Activated CD8-positive, alpha-beta memory T cell treated with anti-CD3 and anti-CD28 coated beads, Interleukin-2, amount 50 U/mL, for 4 hours (primary cell): ENCODE measurements at places on chromosomes 7 and 10.

DNA sequence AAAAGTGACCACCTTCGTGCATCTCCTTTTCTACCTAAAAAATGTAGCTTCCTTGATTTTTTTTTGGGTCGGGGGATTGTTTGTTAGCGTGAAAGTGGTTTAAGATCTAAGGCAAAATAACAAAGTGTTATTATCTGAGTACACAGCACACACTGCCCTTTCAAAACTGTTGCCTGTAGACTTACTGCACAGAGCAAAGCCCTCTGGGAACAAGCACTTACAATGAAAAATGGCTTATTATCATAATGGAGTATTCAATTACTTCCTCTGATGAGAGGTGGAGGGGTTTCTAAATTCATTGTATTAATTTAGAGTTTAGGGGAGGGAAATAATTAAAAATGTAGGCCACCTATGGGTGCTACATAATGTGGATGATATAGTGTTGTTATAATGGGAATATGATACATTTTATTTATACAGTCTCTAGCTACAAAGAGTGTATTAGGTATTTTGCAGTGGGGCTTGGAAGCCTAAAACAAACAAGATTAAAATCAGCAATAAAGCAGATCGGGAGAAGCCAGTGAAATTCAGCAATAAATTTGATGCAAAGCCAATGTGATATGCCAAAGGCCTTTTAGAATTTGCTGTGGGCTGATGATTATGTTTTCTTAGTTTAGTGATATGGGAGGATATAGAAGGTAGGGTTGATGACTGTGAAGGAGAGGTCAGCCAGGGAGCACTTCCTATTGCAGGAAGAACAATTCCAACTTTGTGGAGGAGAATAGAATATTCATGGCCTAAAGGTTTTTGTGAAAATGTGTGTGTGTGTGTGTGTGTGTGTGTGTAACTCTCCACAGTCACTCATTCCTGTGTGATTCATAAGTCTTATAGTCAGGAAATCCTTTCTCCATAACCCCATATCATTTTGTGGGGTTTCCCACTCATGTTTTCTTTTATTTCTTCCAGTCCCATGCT lies 17.7 kb upstream of the EXOC4 start:
- no peak for DNase-seq

- DNase-seq = no peak
Measured at GRCh38 chr7:112167147-112167546, 39.1 kb downstream of the DOCK4 start.

GRCh38 chr7:129689995-129690581 lies 78.6 kb downstream of the NRF1 start:
- DNase-seq = no peak

DNA sequence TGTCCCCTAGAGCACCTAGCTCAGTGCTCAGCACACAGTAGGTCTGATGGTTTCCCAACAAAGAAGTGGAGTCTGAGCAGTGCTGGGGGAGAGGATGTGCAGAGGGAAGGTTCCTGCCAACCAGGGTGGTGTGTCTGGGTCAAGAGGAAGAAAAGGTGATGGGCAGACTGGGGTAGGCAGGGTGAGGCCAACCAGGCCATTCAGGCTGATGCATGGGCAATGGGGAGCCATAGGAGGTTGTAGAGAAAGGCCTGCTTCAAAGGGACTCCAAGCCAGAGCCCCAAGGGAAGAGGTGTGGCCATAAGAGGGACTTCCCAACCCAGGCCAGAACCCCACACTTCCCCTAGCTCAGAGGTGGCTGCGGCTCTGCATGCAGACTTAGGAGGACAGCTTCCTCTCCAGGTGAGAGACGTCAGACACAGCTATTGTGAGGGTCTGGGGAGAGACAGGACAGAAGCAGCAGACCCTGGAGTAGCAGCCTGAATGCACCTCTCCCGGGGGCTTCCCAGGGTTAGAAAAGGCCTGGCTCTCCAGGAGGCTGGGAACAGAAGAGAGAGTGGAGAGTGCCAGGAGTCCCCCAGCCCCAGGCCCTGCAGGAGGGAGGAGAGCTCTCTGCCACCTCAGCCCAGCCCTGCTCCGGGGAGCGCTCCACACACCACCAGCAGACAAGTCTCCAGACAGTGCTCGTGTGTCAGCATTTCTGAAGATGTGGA lies 87.4 kb upstream of the ZMIZ1 start:
- DNase-seq = no peak

GRCh38 chr7:158096582-158096981 lies 491.0 kb downstream of the PTPRN2 start:
- no peak for DNase-seq

GRCh38 chr10:51832652-51833383 lies 133.4 kb upstream of the CSTF2T start:
- DNase-seq = no peak

DNA sequence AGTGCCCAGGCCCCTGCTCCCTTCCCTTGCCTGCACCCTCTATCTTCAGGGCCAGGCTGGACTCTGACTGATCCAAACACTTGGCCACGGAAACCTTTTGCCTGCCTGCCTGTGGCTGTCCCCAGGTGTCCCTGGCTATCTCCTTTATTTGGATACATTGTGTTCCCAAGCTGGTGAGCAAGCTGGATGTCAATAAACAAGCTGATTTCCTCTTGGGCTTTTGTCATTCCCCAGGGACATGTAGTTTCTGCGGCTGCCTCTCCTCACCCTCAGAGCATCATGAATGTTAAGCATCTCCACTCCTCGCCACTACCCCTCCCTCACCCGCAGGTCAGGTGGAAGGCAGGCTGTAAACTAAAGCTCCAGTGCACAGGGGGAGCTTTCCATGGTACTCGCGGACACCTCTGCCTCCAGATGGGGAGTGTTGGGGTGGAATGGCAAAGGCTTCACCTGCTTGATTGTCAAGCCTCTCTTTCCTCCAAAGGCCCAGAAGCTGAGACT lies 6.9 kb downstream of the GHRHR start:
- DNase-seq = no peak

DNA sequence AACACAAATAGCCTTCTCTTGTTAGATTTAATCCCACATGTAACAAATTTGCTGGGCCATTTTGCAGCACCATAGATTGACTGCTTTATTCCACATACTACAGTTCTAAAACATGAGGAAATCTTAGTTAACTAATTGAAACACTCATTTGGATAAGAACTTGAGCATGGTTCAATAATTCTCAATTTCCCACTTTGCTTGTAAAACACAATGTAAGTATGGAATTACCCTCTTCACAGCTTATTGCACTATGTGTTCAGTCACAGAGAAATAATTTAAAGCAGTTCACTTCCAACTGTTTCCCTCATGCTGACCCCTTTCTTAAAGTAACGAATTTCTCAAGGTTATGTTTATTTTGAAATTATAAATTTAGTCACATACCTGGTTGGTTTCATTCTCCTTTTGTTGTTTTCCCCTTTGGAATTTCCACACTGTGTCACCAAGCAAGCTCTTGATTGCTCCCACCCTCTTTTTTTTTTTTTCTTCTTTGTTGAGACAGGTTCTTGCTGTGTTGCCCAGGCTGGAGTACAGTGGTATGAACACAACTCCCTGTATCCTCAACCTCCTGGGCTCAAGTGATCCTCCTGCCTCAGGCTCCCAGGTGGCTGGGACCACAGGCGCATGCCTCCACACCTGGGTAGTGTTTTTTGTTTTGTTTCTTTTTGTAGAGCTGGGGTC lies 425.4 kb downstream of the EXOC4 start:
- no peak for DNase-seq

GRCh38 chr7:36110584-36110983 lies 42.5 kb upstream of the EEPD1 start:
- no peak for DNase-seq

- DNase-seq = no peak
Measured at GRCh38 chr10:112766636-112767035, 183.4 kb upstream of the TCF7L2 start.

DNA sequence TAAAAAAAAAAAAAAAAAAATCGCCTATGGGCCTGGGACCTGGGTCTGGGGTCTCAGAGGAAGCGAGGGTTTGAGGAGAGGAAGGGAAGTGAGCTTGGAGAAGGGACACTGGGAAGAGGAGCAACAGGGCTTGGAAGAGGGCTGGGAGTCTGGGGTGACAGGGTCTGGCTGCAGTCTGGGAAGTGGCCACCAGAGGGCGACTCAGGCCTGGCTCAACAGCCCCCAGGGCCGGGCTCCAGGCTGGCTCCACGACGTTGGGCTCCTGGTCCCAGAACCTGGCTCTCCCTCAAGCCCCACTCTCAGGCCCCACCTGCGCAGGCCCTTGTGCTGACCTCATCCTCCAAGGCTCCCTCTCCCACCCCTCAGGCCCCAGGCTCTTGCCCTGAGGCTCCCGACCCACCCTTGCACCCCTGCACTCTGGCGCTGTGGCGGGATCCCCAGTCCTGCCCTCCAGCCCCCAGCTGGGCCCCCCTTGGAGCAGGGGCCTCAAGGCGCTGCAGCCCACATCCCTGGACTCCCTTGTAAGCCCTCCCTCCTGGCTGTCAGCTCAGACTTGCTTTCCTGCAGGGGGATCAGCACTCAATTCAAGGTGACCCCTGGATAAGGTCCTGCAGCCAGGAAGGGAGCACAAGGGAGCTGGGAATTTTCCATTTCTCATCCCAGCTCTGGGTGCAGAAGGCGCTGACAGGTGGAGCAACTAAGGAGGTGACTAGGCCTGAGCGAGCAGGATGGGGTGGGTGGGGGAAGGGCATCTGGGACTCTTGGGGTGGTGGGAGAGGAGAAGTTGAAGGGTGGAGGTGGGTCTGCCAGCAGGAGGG lies 5.4 kb upstream of the SPACDR start:
- peak; percentile 90 for DNase-seq

DNA sequence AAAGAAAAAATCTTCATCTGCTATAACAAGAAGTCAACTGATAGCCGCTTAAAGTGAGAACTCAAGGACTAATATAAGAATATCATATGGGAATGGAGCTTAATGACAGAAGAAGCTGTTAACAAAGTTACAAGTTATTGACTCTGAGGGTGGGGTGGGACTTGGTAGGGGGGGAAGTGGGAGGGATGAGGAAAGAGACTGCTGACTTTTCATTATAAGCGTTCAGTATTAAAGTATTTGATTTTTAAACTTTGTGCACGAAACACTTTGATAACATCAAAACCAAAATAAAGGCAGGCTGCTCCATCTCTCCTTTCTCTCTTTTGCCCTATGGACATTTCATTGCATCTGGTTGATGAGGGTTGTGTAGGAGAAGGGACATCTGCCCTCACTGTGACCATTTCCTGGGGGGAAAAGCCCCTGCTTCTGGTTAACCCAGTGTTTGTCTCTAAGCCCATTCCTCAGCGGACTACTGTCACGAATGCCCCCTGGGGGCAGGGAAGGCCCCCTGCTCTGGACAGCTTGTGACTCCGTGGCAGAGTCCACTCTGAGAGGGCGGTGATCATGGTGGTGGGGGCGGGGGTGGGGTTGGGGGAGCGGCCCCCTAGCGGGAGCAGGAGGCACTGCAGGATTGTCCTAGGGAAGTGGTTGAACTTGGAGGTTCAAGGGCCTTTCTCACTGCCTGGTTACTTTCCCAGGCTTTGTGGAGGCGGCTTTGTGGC lies 17.4 kb downstream of the SLC13A4 start:
- no peak for DNase-seq

DNA sequence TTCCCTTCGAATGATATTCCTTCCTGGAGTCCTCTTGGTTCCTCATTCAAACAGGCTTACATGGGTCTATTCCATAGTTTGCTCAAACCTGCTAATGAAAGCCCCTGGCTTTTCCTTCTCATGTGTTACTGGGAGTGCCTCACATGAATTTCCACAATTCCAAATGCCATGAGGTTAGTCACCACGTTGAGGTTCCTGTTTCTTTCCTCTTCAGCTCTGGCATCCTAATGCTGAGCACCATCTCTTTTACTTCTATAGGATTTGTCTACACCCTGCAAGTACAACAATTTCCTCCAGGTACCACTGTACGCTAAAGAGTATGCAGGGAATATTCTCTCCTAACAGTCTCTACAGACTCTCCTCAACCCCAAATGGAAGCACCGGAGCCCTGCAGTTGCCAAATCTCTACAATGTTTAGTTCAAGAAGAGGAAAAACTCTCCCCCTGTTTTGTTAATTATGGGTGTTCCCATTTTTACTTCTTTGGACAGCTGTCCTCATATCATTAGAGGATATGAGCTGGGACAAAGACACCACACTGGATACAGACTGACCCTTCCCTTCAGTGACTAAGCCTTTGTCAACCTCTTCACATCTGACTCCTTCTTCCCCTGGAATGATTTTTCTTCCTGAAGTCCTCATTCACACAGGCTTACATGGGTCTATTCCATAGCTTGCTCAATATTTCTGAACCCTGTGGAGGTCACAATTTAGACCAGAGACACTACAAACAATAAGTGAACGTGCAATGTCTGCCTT lies 145.8 kb upstream of the BET1 start:
- no peak for DNase-seq

- DNase-seq = no peak
Measured at GRCh38 chr10:44807451-44807850, 103.7 kb upstream of the TMEM72 start.

DNA sequence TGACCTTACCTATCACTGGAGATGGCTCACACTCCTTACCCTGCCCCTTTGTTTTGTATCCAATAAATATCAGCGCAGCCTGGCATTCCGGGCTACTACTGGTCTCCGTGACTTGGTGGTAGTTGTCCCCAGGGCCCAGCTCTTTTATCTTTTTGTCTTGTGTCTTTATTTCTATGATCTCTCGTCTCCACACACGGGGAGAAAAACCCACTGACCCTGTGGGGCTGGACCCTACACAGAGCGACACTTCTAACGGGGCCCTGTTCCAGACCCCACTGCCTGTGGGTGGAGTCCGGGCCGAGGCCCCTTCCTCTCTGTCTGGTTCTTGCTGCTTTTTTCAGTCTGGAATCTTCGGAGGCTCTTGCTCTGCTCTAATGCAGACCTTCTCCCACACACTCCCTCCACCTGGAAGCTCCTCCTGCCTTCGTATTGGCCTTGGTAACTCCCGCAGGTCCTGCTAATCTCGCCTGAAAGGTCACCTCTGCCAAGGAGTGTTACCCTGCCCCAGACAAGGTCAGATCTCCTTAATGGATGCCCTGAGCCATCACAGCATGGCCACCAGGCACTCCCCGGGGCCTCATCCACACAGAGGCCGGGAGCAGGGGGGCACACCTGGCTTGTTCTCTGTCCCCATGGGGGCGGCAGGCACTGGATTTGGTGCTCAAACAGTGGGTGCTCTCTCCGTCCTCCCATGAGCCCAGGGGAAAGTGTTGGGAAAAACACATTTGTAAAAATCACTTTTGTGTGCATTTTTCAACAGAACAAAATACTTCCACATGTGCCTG lies 531.7 kb downstream of the PTPRN2 start:
- no peak for DNase-seq

DNA sequence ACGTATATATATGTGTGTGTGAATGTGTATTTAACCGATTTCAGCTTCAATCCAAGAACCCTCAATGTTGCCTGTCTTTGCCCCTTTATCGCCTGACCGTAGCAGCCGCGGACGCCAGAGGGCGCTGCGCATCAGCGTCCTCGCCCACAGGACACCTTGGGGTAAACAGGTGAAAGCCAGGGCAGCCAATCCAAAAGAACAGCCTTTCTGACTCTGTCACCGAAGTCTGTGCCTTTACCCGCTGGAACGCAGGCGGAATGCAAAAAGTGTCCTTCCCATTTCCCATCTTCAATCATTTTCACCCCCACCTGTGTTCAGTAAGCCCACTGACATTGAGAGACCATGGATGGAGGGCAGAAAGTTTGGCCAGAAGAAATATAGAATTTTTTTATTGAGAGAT lies 3.6 kb downstream of the NXPH1 start:
- DNase-seq = peak; percentile 24
